NCI-H1092 (cell line): ENCODE measurements at places on chromosomes 4 and X.

- DNase-seq: no peak
Measured at GRCh38 chrX:131058136-131058868, at the start of gene ARHGAP36. TSS of gene ARHGAP36 (plus strand) at chrX:131058346. CDS start at chrX:131081666, 23,320 bp downstream.

DNA sequence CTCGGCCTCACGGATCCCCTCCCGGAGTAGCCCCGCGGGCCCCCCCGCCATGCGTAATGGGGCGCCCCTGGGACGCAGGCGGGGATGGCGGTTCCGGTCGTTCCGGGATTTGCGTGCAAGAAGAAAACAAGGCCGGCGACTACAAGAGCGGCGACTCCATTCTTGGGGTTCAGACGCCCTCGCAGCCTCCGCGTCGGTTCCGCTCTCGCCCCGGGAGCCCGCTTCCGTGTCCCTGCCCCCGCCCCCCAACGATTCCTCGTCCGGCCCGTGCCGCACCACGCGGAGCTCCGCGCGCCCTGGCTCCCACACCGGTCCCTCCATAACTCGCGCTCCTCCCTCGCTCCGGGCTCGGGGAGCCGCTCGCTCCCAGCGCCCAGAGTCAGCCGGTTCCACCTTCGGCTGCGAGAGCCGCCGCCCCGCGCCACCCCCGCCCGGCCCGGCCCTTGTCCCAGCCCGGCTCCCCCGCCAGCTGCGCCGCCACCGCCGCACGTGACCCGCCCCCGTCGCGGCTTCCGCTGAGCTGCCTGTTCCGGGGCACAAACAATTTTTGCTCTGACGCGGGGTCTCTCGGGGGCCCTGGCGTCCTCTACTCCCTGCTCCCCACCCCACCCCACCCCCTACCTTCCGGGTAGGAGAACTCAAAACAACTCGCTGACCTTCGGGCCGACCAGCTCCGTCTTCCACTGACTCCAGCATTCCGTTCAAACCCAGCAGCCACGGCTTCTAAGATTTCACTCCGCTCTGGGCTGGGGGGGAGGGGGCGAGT is 78.8 kb upstream of the BCOR start:
- no peak for DNase-seq

DNA sequence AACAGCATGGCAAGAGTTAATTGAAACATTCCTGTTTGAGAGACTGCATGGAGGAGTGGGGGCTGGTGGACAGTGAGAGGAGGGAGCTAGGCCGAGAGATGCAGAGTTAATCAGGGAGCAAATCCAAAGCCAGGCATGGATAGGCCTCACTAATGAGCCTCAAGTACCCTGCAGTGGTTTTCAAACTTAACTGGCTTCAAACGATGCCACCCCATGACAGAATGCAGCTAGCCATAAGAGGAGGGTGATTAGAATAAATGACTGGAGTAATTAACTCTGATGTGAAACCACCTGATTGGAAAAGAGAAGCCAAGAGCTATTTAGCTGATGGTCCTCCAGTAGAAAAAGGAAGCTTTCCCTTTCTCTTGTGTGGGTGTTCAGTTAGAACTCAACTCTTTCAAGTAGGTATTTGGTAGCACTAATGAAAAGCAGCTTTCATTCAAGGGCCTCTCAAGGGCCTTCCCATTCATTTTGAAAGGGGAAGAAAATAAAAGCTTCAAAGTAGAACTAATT is 215.4 kb upstream of the MAB21L2 start:
- peak; percentile 94 for DNase-seq

- no peak for DNase-seq
Measured at GRCh38 chrX:55663584-55663983, 40.4 kb downstream of the FOXR2 start.

GRCh38 chr4:2497931-2498330 is 29.0 kb downstream of the RNF4 start:
- no peak for DNase-seq

DNA sequence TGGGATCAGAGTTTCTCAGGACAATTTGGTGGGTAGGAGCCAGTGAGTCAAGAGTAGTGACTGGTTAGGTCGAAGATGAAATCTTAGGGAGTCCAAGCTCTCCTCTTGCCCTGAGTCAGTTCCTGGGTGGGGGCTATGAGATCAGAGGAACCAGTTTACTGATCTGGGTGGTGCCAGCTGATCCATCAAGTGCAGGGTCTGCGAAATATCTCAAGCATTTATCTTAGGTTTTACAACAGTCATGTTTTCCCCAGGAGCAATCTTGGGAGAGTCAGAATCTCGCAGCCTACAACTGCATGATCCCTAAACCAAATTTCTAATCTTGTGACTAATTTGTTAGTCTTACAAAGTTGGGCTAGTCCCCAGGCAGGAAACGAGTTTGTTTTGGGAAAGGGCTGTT is 1833.2 kb upstream of the PCDH7 start:
- no peak for DNase-seq

DNA sequence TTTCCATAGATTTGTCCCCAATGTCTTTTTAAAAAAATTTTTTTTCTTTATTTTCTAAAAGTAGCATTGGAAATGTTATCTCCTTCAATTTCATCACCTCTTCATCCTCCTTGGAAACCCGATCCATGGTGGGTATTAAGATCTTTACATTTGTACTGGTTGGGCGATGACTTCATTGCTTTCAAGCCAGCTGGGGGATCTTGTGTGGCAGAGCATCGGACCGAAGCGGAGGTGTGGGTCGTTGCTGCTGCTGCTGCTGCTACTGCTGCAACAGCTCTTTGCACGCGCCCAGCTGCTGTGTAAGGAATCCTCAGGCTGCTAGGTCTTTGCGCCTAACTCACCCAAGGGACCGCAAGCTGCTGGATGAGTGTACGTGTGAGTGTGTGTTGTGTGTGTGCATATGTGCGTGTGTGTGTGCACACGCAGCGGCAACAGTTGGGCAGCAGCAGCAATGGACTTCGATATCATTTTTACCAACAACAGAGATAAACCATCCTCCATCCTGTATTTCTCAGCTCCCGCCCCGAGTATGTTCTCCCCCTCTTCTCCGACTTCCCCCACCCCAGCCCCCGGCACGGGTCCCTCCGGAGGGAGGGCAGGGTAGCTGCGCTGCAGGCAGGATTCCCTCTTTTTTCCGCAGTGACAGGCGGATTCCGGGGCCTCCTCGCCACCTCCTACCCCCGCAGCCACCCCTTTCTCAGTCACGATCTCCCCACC is 768 bp upstream of the CDKL5 start:
- peak; percentile 7 for DNase-seq

- no peak for DNase-seq
Measured at GRCh38 chr4:146340798-146341197, 126.5 kb downstream of the REELD1 start.

DNA sequence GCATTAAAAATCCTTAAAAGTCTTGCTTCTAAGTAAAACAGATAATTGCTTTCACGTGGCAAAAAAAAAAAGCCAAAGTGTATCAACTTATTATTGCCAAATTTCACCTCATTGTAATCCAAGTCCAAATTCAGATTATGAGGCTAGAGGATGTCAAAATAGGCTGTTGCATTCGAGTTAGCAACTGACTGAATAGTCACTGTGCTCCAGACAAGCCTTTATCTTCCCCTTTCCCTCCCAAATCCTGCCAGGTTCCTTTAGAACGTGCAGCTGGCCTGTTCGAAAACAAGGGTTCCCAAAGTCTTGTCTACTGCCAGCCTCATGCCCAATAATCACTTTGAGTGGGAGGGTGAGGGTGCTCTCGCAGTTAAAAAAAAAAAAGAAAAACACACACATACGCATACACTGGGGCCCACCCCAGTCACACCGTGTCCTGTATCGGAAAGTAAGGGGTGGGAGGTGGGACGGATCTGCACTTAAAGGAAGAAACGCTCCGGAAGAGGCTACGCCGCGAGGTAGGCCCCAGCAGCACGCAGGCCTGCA is 603 bp downstream of the MAD2L1 start:
- DNase-seq: no peak

- no peak for DNase-seq
Measured at GRCh38 chrX:33134164-33134563, 77.2 kb downstream of the DMD start.

GRCh38 chr4:74038425-74039314 is at the start of gene CXCL3:
TSS of gene CXCL3 (minus strand) at chr4:74038689. CDS start at chr4:74038611, 78 bp downstream.
- no peak for DNase-seq

DNA sequence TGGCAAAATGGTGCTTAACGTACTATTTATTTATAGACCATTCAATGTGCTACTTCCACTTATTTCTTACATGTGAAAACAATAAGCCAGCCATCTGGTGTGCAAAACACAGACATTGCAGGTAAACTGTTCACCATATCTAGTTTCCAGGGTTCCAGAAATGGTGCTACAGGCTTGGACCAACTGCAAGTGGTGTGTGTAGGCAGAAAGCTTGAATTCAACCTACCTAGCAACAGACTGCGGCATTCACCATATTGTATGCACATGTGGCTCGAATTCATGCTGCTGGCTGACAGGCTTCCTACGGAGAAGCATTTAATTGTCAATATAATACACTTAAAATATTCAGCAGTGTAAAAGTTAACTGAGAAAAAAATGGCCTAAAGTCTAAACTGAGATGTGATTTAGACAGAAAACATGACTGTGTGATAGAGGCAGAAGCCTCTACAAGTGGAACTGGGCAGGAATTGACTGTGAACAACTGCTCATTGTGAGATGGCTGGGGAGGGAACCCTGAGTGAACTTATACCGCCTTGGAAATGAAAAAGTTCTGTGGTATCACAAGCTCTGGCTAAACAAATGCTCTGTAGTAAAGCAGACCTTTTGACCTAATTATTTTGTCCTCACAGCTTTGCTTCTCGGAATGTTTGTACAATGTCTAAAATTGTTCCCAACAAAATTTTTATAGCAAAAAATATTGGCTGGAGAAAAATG is 434.7 kb downstream of the GRIA2 start:
- DNase-seq: no peak

DNA sequence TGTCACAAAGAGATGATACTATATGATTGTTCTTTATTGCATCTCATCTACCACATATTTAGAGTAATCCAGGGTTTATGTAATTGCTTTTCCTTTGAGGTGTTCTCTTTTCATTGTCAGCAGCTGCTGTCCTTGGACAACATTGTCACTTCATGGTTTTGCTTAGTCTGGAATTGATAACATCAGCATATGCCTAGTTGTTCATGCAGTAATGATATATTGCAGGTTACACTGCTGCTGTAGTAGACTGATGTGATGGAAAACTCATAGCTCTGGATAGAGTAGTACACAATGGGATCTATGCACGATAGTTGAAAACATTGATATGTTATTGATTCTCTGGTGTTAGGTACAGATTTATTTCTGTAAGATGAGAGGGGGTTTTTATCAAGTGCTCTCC is 13.7 kb downstream of the NEIL3 start:
- no peak for DNase-seq

- no peak for DNase-seq
Measured at GRCh38 chr4:72208421-72209075, 176.7 kb downstream of the NPFFR2 start.

GRCh38 chr4:15851969-15852368 is 73.8 kb downstream of the CD38 start:
- no peak for DNase-seq

GRCh38 chr4:38024206-38024509 is 64.0 kb downstream of the PTTG2 start:
- DNase-seq: no peak

DNA sequence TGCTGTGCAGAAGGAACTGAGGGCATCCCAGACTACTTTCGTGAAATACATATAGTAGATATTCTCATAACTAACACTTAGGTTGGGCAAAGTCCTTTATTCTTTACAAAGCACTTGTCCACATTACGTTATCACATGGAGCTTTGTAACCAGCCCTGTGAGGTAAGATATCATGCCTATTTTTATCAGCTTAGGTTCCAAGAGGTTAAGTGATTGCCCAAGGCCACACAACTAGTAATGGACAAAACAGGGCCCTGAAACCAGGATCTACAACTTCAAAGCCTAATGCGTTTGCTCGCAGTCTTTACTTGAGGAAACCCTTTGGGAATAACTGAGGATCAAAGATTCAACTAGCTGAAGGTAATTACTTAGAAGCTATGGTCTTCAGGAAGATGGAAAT is 261.5 kb downstream of the GPC3 start:
- DNase-seq: no peak

- DNase-seq: no peak
Measured at GRCh38 chrX:429266-429825, 42.6 kb upstream of the PPP2R3B start.

DNA sequence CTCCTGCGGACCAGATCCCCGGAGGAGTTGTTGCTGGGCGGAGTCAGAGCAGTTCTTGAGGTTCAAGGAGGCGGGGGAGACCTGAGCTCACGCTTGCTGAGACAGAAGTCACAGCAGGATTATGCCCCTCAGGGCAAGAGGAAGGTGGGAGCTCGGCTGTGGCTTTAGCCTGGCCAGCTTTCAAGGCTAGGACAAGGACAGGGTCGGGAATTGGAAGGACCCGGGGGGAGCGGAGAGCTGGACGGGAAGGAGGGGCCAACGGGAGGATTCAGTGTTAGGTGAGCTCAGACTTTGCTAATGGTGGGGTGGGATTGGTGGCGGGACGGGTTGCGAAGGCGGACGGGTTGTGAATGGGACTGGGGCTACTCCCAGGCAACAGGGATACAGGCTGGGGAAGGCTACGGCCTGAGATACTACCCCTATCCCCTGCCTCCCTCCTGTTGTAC is at the start of gene RIBC1:
RIBC1 (plus strand) TSS at position 13 of the 446 bp plus-strand sequence. CDS start 3,404 bp downstream, outside the sequence.
- no peak for DNase-seq

DNA sequence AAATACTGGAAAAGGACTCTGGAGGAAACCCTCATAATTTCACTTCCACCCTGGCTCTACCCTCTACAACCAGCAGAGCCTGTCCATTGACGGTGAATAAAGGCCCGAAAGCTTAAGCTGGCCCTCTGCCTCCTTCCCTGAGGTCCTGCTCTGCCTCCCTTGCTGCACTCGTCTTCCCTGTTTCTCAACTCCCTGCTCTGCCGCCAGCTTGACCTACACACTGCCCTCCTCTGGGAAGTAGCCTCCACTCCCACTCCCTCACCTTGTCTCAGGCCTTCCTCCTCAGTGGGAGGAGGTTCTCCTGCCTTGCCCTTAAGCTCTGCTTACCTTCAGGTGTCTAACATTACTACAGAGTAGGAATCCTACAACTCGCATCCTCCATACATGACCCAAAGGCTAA is 608.6 kb upstream of the NR3C2 start:
- no peak for DNase-seq

- no peak for DNase-seq
Measured at GRCh38 chrX:26916991-26917390, 546.1 kb downstream of the PPP4R3C start.

GRCh38 chr4:47686294-47686872 is 151.5 kb downstream of the CORIN start:
- no peak for DNase-seq

- no peak for DNase-seq
Measured at GRCh38 chr4:673349-674091, 556 bp downstream of the ATP5ME start.

GRCh38 chr4:87575408-87575807 is 32.9 kb upstream of the DSPP start:
- no peak for DNase-seq

- DNase-seq: no peak
Measured at GRCh38 chr4:41714364-41715000, 34.0 kb downstream of the PHOX2B start.
